ENCODE measurements at places on chromosomes 6 and 20. TPM values are rescaled to one million over a fixed set of nuclear protein-coding genes. Genes with fewer than 3 reads are reported as not detected.

DNA sequence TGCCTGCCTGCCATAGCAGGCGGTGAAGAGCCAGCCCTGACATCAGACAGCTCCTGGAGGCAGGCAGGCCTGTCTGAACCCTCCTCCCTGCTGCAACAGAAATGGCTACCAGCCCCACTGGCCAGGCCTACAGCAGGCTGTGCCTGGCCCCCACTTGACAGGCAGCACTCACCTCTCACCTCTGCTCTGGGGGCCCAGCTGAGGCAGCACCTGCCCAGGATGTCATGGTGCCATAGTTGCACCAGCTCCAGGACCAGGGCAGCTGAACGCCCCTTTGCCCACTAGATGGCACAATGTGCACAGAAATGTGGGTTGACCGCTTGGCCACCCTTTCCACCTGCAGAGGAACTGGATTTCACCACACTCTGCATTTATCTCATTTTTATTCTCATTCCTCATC lies 30.6 kb downstream of the MRPL14 start:
- peak; percentile 74 for DNase-seq

DNA sequence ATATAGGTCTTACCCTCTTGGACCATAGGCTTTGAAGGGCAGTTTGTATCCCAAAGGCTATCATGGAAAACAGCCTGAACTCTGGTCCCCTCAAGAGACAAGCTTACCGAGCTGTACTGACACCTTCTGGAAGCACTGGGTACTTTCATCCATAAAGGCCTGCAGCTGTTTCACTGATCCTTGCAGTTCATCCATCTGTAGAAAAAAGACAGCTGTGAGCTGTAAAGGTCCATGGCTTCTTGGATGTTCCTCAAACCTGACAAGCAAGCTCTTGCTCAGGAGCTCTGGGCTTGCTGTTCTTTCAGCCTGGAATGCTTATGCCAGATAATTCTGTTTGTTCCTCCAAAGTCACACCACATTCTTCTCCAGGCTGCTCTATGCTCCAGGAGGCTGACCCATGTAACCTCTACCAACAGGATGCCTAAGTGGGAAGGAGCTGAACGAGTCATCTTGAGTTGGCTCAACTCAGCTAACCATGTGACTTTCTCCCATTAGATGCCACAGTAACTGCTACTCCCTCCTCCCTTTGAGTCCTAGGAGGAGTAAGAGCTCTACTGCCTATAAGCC lies 8.8 kb upstream of the NDRG3 start:
- peak; percentile 35 for DNase-seq

DNA sequence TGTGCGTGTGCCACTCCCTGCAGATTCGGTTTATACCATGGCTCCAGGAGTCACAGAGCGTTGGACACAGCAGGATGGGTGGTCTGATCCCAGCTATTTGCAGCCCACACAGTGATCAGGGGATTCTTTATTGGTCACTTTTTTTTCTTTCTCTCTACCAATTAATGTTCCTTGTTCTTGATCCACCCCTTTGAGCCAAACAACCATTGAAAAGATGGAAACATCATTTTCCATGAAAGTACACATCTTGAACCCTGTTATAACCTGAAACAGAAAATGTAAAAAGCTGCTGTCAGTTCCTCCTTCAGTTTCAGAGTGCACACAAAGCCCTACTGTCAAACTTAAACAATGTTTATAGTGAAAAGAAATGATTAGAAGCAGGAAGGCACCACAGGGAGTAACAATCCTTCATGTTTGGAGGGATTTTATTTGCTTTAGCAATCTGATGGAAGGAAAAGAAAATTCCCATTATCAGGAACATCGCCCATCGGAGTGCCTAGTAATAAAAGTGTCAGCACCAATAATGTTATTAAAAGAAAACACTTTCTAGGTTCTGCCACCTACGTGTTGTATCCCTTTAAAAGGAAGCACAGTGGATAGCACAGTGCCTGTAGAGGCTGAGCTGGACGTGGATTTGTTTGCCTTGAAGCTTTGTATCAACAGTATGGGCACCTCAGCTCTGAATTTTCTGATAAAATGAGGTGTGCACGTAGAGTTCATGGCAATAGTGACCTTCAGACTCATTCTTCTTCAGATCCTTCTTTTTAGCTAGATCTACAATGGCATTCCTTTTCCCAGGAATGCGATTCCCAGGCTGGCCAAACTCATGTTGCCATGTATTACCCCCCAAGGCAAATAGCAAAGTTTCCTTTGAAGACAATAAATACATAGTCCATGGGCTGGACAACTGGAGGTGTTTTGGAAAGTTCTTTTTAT lies 16.1 kb upstream of the THBD start:
- DNase-seq: no peak

TSHZ2 gene
- total RNA-seq: 1.0 TPM

CTAGE9 gene
- not detected for total RNA-seq

HTR1B gene
- not detected for total RNA-seq

PLEKHG1 gene
- 7.7 TPM for total RNA-seq

UBD gene
- 0.87 TPM for total RNA-seq

SLC9A8 gene
- 15.6 TPM for total RNA-seq

OPN5 gene
- not detected for total RNA-seq

DNA sequence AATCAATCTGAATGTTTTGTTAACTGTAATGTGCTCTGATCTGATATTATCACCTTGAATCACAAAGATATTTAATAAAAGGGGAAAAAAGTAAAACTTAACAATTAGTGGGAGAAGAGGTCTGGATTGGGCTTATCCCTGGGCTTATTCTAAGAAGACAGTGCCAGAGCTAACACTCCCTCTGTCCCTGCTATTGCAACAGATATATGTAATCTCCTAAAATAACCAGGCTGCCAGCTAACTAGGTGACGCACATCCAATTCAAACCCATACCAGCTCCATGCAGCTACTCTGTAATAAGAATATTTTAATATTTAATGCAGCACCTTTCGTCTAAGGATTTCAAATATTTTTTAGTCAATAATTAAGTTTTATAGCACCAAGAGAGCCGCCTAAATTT lies 330.1 kb upstream of the MARCKS start:
- no peak for DNase-seq

GRCh38 chr20:32354592-32355416 lies 3.3 kb upstream of the ASXL1 start:
- no peak for DNase-seq

DNA sequence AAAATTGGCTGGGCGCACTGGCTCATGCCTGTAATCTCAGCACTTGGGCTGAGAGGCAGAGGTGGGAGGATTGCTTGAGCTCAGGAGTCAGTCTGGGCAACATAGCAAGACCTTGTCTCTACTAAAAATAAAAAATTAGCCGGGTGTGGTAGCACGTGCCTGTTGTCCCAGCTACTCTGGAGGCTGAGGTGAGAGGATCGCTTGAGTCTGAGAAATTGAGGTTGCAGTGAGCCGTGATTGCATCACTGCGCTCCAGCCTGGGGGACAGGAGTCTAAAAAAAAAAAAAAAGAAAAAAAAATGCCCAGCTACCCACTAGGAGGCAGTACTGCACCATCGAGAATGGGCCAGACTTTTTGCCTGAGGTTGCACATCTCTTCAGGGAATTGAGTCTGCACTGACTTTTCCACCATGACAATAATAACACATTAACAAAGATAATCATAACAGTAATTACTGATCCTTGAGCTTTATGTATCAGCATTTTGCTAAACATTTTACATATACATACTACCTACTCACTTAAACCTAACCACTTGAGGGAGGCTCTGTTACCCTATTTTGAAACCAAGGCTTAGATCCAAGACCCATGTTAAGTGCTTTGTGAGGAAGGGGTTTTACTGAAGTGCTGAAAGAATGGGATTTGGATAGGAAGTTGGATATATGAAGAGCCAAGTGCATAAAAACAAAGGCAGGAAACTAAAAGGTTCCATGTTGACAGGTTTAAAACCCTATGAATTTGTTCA lies 21.0 kb downstream of the SRSF3 start:
- peak; percentile 20 for DNase-seq

HSPA12B gene
- 3.7 TPM for total RNA-seq

- DNase-seq: no peak
Observed at GRCh38 chr20:41499064-41499463, 119.1 kb downstream of the CHD6 start.

MAS1 gene
- not detected for total RNA-seq

GRCh38 chr6:72272958-72273357 lies 348.9 kb upstream of the KCNQ5 start:
- DNase-seq: no peak

GRCh38 chr6:136225496-136225895 lies 24.6 kb downstream of the MTFR2 start:
- DNase-seq: no peak

DNA sequence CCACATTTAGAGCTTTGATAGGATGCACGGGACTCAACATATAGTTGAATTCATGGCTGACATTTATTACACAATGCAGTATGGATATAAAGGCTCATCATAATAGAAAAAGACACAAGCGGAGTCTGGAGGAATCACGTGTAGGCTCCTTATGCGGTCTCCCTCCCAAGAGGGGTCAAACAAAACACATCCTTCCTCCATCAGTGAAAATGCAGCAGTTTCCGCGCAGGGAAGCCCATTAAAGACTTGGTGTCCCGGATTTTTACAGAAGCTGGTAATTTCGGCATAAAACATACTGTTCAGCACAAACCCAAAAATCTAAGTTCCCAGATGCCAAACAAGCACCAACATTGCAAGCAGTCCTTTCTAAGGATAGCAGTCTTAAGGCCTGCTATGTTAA lies 1.1 kb downstream of the USP45 start:
- DNase-seq: no peak

- no peak for DNase-seq
Observed at GRCh38 chr6:151096255-151096612, 143.5 kb upstream of the AKAP12 start.

- no peak for DNase-seq
Observed at GRCh38 chr6:152160346-152160745, 352.9 kb downstream of the ESR1 start.

All from gastrocnemius medialis (tissue), 4 donors.